Activated CD4-positive, alpha-beta T cell treated with anti-CD3 and anti-CD28 coated beads, Interleukin-2, amount 10 ng/mL, durations not matched to agents 7 days and 5 days (primary cell): ENCODE measurements at places on chromosomes 2 and 18. TPM values are rescaled to one million over a fixed set of nuclear protein-coding genes. Genes with fewer than 3 reads are reported as not detected.

DNA sequence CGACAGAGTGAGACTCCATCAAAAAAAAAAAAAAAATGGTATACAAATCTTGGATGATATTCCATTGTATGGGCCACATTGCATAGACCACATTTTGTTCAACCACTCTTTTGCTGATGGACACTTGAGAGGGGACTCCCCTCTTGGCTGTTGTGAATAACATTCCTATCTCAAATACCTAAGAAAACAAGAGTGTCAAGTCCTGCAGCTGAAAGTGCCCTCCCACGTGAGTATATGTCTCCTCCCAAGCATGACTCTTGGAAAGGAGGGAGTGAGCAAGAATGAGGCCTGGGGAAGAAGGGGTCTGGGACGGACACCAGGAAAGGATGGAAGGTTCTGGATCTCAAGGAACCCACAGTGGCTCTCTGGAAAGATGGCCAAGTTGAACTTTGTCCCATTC, 36.0 kb upstream of the NPAS2 start:
- no peaks in the 10 kb centered on the region for H3K27me3 ChIP-seq
- H3K36me3 ChIP-seq: no peaks in the 10 kb centered on the region
- no peak overlapping the region for H3K4me3 ChIP-seq
- no peak overlapping the region for H3K27ac ChIP-seq
- no peak for DNase-seq

DNA sequence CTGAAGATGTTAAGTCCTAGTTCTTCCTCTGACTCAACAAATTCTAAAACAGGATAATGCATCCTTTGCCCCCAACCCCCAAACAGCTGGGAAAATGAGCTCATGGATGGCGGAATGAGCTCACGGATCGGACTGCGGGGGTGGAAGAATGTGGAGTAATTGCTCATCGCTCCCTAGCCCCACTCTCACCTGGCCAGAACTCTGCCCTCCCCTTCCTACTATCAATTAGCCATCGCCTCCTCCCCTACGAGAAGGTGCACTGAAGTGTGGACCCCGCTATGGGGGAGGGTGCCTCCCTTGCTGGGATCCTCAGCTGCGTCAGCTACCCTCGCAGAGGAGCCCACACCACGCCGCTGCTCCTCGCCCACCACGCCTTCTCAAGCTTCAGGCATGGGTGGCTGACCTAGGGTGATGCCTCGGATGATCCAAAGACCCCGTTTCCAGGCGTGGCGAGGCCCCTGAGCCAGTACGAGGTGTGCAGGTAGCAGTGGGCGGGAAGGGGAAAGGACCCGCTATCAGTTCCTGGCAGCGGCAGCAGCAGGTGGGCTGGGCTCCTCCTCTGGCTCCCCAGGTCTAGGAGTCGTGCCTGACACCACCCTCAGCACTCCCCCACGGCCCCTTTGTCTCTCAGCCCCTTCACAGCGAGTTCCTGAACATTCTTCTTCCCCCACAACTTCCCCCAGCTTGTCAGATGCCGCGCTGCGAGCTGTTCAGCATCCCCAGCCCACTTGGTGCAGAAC, 82.1 kb upstream of the POMC start:
- H3K27me3 ChIP-seq: no peaks in the 10 kb centered on the region
- peaks cover 30% of the 10 kb centered on the region for H3K4me1 ChIP-seq
- H3K27ac ChIP-seq: peak overlapping the region; percentile 77
- peak; percentile 21 for DNase-seq
- peaks cover 44% of the 10 kb centered on the region for H3K36me3 ChIP-seq
- peak overlapping the region; percentile 79 for H3K4me3 ChIP-seq

GRCh38 chr2:137924019-137924418, 40.3 kb upstream of the HNMT start:
- H3K27me3 ChIP-seq: peaks cover 6% of the 10 kb centered on the region
- no peak overlapping the region for H3K27ac ChIP-seq
- H3K4me3 ChIP-seq: no peak overlapping the region
- H3K36me3 ChIP-seq: no peaks in the 10 kb centered on the region
- no peaks in the 10 kb centered on the region for H3K4me1 ChIP-seq

Gene CCT7
- 310 TPM for total RNA-seq

Gene CPS1
- 1.4 TPM for total RNA-seq

Gene CNRIP1
- not detected for total RNA-seq

Gene FBXO41
- 18.2 TPM for total RNA-seq

Gene GATA6
- not detected for total RNA-seq

Gene GAREM1
- not detected for total RNA-seq

- H3K27ac ChIP-seq: peak overlapping the region; percentile 28
- peaks cover 60% of the 10 kb centered on the region for H3K4me1 ChIP-seq
- H3K4me3 ChIP-seq: no peak overlapping the region
- H3K27me3 ChIP-seq: no peaks in the 10 kb centered on the region
These were observed 8.7 kb downstream of the GLS start for GRCh38 chr2:190889175-190889943.

DNA sequence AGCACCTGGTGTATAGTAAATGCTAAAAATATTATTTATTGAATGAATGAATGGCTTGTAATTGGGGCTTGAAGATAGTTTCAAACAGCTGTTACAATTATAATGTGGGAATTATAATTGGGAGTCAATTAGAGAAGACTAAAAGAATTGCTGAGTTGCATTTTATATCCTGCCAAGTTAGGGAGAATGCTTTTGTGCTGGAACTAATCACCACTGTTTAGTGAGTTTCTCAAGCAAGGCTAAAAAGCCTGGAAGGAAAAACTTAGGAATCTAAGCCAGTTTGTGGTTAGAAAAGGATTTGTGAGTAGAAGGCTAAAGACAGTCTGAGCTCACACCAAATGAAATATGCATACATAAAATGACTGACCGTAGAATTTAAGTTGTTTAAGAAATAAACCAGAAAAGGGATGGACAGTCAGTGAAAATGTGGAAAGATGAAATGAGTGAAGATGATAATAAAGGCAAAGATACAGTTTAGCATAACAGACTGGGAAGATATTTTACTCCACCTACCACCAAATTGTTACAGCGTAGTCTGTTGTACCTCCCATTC, 647.7 kb upstream of the FSHR start:
- H3K4me3 ChIP-seq: no peak overlapping the region
- H3K4me1 ChIP-seq: no peaks in the 10 kb centered on the region
- H3K27me3 ChIP-seq: no peaks in the 10 kb centered on the region
- no peaks in the 10 kb centered on the region for H3K36me3 ChIP-seq

DNA sequence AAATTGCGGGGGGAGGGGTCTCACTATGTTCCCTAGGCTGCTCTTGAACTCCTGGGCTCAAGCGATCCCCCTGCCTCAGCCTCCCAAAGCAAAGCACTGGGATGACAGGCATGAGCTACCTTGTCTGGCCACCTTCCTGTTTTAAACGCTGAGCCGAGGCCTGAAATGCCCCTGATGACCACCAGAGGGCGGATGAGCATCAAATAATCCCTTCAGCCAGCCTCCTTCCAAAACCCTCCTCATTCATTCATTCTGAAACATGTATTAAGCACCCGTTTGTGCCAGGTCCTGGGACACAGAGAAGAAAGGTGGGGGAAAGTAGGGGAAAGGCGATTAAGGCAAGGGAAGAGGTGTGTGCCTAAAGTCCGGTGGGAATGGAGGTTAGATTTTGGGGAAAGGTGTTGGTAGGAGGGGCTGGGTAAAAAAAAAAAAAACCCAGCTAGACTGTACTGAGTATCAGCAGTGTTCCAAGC, 30.7 kb upstream of the PTMA start:
- peaks cover 28% of the 10 kb centered on the region for H3K4me1 ChIP-seq
- no peak overlapping the region for H3K27ac ChIP-seq
- no peaks in the 10 kb centered on the region for H3K36me3 ChIP-seq
- peaks cover 14% of the 10 kb centered on the region for H3K27me3 ChIP-seq

DNA sequence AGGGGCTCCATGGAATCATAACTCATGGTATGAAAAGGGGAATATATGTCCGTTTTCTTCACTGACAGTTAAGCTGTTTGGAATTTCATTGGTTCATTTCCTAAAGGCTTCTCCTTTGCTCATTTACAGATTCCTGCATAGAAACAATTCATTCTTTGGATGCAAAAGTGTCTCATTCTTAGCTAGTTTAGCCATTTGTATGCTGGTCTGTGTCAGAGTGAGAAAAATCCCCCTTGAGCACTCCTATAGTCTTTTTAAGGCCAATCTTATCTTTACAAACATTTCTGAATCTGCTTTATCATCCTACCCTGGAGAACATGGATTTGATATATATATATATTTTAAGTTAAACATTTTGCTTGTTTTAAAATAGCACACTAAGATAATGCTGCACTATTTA, 1260.9 kb upstream of the NRXN1 start:
- H3K27ac ChIP-seq: no peak overlapping the region
- no peaks in the 10 kb centered on the region for H3K36me3 ChIP-seq
- H3K4me3 ChIP-seq: no peak overlapping the region
- H3K27me3 ChIP-seq: no peaks in the 10 kb centered on the region
